ENCODE measurements at places on chromosomes 11 and 22.

GRCh38 chr11:110428956-110429730, 605 bp upstream of the FDX1 start:
- no peak for DNase-seq

DNA sequence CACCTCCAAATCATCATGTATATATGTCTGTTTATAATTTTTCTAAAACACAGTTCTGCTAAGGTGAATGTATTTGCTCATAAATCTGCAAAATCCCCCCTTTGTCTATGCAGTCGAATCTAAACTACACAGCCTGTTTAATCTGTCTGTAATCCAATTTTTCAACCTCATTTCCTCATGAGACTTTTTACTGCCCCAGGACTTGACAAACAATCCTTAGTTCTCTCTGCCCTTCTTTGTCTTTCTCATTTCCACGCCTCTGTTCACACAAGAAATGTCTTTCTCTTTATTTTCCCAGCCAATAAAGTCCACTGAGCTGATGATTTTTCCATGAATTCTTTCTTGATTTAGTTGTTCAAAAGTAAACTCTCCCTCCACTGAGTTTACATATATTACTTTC, 1154.3 kb downstream of the FAM181B start:
- DNase-seq = no peak

GRCh38 chr11:75994616-75995015, 179.6 kb downstream of the UVRAG start:
- DNase-seq = no peak

GRCh38 chr11:6545917-6546605, 49.0 kb downstream of the DNHD1 start:
- DNase-seq = no peak

DNA sequence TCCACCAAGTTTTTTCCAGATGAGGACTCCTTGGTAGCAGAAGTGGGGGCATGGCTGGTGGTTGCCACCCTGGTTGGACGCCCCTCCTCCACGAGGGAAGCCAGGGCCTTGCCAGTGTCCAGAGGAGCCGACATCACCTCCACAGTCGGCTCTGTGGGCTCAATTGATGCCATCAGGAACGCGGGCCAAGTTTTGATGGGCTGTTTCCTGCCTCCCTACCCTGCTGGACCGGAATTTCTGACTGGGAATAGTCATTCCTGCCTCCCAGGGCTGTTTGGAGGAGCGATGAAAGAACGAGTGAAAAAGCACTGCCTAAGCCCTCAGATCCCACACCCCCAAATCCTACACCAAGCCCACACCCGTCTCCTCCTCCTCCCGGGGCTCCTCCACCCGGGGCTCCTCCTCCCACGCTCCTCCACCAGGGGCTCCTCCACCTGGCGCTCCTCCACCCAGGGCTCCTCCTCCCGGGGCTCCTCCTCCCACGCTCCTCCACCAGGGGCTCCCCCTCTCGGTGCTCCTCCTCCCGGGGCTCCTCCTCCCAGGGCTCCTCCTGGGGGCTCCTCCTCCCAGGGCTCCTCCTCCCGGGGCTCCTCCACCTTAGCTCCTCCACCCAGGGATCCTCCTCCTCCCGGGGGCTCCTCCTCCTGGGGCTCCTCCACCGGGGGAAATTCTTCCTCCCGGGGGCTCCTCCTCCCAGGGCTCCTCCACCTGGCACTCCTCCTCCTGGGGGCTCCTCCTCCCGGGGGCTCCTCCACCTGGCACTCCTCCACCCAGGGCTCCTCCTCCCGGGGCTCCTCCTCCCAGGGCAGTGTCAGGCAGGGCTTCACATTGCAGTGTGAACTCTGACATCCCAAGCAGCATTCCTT, 10.0 kb upstream of the PRR5 start:
- DNase-seq = no peak

DNA sequence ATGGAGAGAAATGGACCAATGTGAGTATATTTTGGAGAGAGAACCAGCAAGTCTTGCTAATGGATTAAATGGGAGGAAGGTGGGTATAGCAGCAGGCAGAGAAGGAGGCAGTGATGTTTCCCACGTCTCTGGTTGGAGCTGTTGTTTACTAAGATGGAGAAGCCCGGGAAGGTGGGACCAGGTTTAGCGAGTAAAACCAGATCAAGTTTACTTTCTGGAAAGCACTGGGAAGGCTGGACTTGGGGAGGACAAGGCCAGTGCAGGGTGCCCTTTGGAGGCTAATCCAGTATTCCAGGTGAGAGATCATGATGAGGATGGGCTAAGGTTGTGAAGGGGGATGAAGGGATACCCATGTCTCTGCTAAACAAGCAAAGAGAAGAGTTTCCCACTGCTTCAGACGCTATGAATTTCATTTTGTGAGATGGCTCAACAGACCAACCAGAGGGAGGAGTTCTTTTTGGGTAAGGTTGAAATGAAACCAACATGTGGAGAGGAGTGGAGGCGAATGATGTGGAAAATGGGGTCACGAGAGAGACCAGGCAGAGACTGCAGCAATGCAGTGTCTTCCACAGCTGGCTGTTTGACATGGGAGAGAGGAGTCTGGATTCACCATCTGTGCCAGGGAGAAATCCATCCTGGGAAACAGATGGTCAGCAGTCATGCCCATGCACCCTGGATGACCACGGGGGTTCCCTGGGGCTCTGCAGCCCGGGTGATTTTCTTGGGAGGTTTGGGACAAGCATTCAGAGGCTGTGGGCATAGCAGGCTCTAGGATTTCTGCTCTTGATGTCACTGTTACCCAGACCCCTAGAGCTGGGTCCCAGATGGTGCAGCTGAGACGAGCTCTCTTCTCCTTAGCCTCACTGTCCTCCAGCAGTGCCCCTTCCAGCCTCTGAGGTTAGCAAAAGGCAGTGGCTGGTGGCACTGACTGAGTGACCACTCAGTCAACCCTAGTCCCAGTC, 24.9 kb downstream of the COMMD9 start:
- DNase-seq = no peak
